ENCODE measurements at places on chromosomes 6 and 20.
A peak's percentile ranks its signal among the peaks of the same experiment; 100 is the strongest.

- DNase-seq, result no peak
Observed at GRCh38 chr6:42936398-42936797, 7.1 kb downstream of the CNPY3 start.

DNA sequence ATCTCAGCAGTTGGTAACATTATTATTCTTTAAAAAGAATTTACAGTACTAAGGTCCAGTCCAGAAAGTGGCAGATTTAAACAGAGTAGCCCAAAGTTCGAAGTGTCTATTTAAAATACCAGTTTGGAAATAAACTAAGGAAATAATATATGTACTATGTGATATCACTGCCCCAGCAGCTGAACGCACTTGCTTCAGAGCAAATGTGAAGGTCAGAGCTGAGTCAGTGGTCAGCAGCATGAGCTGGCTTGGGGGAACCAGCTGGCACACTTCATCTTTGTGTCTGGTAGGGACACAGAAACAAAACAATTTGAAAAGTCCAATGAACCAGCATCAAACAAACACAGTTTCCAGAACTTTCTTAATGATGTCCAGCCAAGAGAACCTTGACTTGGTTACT, 15.4 kb downstream of the TMEM14B start:
- DNase-seq, result no peak

- peak; percentile 91 for DNase-seq
Observed at GRCh38 chr6:125780540-125781313, 10.0 kb upstream of the NCOA7 start.

DNA sequence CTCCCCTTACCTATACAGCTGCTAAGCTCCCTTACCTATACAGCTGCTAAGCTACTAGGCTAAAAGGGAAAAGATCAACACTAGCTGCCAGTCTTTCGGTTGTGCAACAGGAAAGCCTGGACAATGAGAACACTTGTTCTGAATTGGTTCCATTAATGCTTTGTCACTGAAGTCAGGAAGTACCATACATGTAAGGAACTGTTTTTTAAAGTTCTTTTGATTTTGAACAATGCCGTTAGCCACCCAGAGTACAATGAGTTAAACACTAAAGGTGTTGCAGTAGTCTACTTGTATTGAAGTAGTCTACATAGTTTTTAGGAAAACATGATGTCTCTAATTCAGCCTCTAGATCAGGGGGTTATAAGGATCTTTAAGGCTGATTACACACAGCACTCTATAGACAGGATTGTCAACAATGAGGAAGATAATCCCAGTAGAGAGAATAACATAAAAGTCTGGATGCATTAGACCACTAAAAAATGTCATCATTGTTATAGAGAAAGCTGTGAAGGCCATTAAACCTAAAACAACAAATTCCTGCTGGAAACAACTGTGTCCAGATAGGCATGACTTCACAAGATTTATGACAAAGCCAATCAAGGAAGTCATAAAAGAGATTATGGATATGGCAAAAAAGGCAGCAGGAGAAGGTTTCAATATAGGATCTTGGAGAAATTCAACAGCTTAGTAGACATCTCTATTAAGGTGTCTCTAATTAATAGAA, 306.3 kb downstream of the PHF3 start:
- no peak for DNase-seq

- DNase-seq, result peak; percentile 16
Observed at GRCh38 chr6:109874621-109875020, 103.5 kb upstream of the GPR6 start.

- no peak for DNase-seq
Observed at GRCh38 chr6:116036885-116037284, 23.8 kb downstream of the FRK start.

- no peak for DNase-seq
Observed at GRCh38 chr20:33925867-33926266, 67.8 kb upstream of the RALY start.

DNA sequence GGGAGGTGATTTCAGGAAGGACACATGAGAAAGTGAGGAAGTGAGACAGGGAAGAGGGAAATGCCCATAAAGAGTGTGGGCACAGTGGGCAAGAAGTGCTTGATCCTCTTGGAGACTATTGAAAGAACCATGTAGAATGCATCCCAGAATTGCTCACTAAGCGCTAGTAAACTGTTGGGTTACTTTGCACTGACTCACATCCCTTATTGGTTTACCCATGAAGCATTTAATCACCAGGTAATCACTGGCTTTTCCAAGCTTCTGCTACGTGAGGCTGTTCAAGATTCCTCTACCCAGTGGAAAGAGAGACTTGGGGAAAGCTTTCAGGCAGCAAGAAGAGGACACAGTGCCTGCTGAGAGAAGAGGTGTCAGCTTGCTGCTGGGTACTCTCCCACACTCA, 410.0 kb upstream of the JAG1 start:
- no peak for DNase-seq

DNA sequence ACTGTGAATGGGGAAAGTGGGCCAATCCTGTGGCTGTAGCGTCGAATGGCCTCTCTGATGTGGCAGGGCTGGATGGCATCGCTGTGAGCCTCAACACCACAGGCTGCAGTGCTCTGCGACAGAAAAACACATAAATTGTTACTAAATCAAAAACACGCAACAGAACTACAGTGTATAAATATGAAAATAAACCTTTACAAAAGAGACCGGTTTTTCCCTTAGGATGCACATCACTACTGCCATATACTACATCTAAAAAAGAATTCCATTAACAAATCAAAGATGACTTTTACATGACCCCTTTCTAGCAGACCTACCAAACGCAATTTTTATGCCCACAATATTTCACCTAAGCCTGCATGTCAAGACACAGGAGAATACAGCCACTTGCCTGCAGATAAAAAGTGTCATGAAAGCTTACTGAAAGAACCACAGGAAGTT, 395.5 kb upstream of the RUNX2 start:
- no peak for DNase-seq

GRCh38 chr6:166903500-166903899, 52.9 kb downstream of the RNASET2 start:
- no peak for DNase-seq

- DNase-seq, result peak; percentile 78
Observed at GRCh38 chr20:43667341-43668132, 623 bp downstream of the MYBL2 start.

DNA sequence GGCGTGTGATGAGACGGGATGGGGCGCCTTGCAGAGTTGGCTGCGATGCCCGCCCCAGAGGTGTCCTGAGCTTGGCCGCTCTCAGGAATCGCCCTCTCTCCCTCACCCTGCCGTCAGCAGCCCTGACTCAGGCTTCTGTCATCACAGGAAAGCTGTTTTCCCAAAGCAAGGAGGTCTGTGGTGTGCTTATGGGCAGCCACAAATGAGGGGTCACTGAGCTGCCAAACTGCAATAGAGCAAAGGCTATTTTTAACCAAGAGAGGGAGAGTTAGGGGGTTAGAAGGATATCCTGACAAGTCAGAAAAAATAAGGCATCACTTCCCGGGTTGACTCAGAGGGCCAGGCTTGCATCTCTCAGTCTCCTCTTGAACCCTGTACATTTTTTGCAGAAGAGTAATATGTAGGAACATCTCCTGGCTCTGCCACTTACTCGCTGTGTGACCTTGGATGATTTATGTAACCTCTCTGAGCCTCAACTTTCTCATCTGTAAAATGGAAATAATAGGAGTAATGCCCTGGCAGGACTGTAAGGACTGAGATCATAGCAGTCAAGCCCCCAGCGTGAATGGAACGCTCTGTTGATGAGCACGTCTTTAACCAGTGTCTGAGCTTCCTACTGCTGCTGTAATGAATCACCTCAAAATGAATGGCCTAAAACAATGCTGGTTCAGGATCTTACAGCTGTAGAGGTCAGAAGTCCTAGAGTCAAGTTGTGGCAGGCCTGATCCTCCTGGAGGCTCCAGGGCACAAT, 181.9 kb downstream of the NFATC2 start:
- DNase-seq, result no peak

DNA sequence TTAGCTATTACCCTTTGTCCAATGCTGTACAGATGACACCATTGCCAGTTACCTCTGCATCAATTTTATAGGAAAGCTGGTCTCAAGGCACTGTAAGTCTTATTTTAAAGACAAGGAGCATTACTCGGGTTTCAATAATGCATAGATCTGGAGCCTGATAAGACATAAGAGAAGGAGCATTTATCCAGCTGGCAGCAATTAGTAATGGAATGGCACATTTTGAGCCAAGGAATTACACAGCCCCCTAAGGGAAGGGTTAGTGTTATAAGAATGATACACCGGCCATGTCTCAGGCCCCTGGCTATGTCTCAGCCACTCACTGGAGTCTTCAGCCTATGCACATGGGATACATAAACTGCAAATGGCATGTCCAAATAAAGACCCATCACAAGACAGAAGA, 23.1 kb upstream of the TMEM242 start:
- DNase-seq, result no peak

DNA sequence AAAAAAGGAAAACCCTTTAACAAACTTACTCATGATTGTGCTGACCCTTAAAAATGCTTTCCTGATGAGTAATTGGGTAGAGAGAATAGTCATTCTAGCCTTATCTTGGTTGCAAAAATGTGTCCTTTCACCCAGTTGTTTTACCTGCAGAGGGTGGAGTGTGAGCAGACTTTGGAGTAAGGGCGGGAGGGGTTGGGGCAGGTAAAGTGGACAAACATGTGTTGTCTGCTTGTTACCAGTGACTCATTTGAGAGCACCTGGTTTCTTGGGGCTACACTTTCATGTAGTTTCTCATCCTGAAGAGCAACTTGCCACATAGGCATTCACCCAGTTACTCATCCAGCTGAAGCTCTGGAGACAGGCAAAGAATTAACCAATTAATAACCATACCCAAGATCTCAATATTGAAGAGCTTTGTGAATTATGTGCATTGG, 121.1 kb downstream of the TNFRSF21 start:
- no peak for DNase-seq

DNA sequence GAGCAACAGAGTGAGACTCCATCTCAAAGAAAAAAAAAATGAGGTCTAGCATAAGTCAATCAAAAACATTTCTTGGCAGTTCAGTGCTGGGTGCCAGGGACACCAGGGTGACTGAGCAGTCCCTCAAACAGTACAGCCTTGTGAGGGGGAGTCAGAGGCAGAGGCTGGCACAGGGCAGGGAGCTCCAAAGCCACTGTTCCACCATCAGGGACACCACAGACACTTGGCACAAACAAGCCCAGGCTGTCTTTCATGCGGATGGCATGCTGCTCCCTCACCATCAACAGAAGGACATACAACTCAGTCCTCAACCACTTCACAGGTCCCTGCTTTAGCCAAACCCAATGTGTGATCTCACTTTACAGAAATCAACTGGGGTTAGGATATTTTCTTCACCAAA, 36.0 kb upstream of the GRM4 start:
- DNase-seq, result no peak

DNA sequence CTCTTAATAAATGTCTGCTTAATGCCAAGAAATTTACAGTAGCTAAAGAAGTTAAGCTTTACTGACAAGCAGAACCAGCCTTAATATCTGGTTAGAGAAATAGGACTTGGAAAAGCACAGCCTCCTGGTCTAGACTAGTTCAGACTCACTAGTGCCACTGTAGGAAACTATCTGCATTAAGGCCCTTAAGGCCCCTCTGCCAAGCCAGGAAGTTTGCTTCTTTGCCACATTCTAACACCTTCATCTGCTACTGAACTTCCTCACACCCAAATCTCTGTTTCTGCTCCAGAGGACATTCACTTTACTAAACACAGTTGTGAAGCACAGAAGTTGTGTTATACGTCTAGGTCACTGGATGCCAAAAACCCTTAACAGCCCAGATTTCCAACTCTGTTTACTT, 302.8 kb downstream of the BTBD9 start:
- DNase-seq, result no peak

DNA sequence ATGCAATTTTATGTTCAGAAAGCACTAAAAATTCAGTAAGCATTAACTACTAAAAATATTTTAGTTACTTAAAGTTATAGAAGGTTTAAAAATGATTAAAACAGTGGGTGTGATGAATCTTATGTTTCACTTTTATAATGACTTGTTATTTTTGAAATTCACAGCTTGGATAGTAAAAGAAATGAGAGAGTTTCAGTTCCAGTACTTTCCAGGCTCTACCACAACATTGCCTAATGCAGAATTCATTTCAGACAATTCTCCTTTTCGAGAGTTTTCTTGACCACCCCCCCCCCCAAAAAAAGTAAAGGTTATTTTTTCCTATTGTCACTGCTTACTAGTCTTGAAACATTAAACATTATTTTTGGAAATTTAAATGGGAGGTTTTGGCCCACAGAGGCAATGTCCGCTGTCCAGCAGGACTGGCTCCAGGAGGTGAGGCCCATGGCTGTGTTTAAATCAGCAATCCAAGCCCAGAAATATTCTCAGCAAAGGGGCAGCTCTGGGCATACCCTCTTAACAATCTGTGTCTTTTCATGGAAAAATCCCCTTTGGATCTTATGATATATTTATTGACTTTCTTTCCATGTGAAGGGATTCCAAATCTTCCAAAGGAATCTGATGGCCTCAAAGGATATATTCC, 519.9 kb downstream of the MAFB start:
- no peak for DNase-seq

DNA sequence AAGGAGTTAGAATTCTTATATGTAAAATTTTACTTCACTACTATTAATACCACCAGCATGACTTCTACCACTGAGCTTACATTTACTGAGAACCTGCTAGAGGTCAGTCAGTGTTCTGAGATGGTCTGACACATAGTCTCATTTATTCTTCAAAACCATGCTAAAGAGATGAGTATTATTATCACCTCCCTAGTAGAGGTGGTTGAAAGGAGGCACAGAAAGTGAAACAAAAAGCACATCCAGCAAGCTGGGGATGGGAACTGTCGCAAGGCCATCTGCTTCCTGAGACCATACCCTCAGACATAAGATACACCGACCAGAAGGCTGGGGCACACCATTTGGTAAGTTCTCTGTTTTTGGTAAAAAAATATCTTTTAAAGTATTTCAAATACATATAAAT, 137.7 kb downstream of the INSM1 start:
- DNase-seq, result no peak

DNA sequence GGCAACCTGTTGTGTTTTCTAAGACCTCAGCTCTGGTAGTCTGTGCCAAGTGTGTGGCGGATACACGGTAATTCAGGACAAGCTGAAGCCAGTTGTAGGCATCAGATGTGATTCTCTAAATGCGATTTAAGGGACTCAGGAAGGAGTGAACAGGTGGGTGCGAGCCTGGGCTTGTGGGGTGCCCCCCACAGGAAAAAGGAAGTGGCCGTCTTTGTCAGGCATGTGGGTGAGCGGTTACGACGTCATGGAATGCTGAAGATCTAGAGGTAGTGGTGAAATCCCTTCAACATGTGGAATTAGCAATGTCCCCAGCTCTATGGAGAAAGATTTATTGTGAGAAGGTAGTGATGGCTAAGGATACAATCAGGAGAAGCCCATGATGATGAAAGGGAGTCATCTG, 95.1 kb upstream of the EXOC2 start:
- no peak for DNase-seq

- DNase-seq, result no peak
Observed at GRCh38 chr6:113315879-113316278, 541.3 kb upstream of the MARCKS start.

GRCh38 chr6:137452333-137452894, 41.8 kb downstream of the OLIG3 start:
- no peak for DNase-seq

Measured in Karpas-422 (cell line).